RCC 7860 (cell line): ENCODE measurements at places on chromosomes 2 and 18.

- no peak for DNase-seq
Measured at GRCh38 chr2:66854298-66854697, 419.4 kb downstream of the MEIS1 start.

GRCh38 chr2:149080099-149080498 lies 41.6 kb downstream of the LYPD6B start:
- no peak for DNase-seq

DNA sequence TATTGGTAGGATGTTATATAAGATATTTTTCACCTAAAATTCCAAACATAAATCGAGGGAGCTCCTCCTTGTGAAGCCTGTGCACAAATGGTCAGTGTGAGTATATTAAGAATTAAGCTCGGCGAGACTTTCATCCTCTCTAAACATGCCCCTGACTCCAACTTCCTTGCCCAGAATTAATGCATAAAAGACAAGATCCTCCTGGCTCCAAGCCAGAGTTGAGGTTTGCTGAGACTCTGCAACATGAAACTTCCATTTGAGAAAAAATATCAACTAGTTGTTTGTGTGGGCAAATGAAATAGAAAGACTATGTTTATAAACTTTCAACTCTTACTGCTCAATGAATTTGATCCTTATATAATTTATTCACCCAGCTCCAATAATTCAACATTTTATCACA lies 68.1 kb downstream of the CCDC178 start:
- DNase-seq, result no peak

GRCh38 chr2:228321015-228321414 lies 139.5 kb upstream of the SPHKAP start:
- DNase-seq, result no peak
